Mammary epithelial cell (primary cell): ENCODE measurements at places on chromosomes 2 and 18.

DNA sequence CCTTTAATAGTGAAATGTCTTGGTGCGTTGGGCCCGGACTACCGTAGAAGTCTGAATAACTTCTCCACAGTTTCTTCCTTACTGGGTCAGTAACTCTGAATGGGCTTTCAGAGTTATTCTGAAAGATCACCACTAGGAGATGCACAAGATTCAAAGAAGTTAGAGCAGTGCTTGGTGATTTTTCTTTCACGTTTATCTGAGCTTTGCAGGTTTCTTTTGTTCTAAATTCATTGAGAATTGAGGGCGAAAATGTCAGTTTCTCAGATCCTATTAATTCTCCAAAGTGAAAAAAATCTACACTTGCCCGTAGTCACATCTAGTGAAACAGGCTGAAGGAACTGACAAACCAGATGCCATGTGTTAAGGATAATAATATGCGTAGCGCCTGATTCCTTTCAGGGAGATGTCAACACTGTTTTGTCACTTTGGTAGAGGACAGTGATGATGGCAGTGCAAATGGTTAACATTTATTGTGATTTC, 70.1 kb downstream of the QPCT start:
- peak; percentile 52 for DNase-seq

GRCh38 chr2:110101280-110101844, 14.3 kb downstream of the MALL start:
- DNase-seq: peak; percentile 100

- no peak for DNase-seq
Observed at GRCh38 chr2:71555798-71556454, 102.6 kb downstream of the DYSF start.

GRCh38 chr18:57846258-57846657, 43.1 kb upstream of the ATP8B1 start:
- DNase-seq: peak; percentile 33

GRCh38 chr2:178291703-178292102, 97.4 kb downstream of the OSBPL6 start:
- DNase-seq: no peak

DNA sequence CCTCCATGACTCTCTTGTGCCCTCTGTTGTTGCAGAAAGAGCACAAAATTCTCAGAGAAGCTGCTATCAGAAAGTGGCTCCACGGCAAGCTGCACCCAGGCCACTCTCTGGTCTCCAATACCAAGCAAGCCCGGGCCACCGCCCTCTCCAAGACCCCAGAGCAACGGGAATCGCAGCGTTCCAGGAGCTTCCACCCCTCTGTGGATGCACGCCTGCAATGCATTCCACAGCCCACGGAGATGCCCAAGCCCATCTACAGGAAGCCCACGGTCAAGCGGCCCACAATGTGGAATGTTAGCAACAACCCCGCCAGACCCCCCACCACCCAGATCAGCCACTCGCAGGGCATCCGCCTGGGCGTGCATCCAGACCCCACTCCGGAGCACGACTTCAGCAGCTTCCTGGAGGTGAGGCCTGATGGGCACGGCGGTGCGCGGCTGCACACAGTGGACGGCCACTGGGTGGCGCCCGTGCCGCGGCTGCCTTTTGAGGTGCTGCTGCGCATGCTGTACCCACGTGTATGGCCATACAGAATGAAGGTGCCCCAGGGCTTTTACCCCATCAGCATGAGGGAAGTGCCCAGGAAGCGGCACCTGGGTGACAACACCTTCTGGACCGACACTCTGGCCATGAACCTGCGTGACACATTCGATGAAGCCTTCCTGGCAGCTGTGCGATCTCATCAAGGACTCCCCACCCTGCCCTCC, 6.3 kb downstream of the ANKRD53 start:
- DNase-seq: peak; percentile 48

DNA sequence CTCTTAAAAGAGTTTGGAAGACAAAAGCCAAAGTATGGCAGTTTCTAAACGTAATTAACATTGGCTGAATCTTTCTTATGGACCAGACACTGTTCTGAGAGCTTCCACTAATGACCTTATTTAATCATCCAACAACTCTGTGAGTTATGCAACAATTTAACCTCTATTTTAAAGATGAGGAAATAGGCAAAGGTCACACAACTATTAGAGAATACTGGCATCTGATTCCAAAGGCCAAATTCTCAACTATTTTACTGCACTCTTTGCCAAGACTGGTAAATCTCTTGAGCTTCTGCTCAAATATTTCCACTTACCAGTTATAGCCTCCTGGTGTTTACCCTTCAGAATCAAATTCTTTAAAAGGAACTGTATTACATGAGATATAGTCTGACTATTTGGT, 42.1 kb upstream of the ERMN start:
- no peak for DNase-seq

GRCh38 chr2:104658904-104659591, 194.9 kb upstream of the POU3F3 start:
- DNase-seq: no peak

GRCh38 chr18:9304388-9305070, 30.0 kb upstream of the TWSG1 start:
- DNase-seq: no peak

DNA sequence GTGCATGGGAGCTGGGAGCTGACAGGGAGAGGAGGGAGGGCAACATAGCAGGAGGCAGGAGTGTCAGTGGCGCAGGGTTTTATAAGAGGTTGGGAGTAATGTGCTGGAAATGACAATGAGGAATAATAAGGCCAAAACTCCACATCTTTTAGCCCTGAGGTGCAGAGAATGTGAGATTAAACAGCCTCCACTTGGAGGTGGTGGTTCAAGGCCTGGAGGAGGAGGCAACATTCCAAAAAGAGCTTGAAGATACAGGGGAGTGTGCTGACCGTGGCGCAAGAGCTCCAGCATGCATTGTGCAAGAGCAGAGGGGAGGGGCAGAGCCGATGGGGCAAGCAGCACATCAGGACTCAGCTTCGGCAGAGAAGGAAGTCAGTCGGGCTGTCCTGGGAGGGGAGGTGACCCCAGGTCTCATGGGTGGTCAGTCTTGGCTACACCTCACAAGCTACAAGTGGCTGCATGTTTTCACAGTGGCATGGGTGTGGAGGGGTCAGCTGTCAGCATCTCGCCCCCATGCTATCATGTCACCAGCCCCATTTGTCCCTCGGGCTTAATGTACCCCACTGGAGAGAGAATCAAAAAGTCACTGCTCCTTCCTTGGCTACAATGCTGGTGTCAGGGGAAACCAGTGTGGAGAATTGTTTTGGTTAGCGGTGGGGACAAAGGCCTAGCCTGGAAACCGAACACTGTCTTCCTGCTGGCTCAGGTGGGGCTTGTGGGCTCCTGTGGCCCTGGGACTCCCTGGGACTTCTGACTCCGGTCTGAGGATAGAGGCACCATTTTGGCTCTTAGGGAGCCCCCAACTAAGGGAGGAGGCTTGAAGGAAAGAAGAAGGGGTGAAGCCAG, 208.0 kb downstream of the ZFP36L2 start:
- peak; percentile 52 for DNase-seq

GRCh38 chr18:74013955-74014354, 133.7 kb downstream of the FBXO15 start:
- DNase-seq: peak; percentile 81

DNA sequence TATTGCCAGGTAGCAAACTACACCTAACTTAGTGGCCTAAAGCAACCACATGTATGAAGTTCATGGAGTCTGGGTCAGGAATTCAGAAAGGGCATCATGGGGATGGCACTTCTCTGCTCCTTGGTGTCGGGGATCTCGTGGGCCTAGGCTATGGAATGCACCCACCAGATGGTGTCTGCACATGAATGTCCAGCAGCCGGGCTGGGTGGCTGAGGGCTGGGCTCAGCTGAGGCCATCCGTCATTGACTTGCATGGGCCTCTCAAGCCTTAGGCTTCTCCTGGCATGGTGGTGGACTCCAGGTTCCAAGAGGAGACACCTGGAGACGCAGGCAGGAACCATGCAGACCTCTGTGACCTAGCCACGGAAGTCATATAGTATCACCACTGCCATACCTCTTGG, 26.0 kb upstream of the RPL31 start:
- no peak for DNase-seq

- no peak for DNase-seq
Observed at GRCh38 chr2:37674946-37675345, 3.5 kb upstream of the CDC42EP3 start.

DNA sequence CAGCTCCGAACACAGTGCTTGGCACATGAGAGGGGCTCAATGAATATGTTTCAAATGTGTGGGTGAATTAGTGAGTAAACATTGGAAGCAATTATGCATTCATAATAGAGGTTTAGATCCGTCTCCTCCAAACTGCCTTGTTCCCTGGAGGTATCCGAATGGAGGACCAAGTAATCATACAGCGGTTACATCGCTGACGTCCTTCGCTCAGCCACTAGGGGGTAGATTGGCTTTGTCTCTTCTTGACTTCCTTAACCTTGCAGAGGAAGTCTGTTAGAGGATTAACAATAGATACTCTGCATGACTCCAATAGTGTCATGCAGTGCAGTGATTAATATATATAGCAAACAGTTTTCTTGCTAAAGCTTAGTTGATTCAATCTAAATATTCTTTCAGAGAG, 517.0 kb downstream of the PTPRM start:
- DNase-seq: peak; percentile 46

DNA sequence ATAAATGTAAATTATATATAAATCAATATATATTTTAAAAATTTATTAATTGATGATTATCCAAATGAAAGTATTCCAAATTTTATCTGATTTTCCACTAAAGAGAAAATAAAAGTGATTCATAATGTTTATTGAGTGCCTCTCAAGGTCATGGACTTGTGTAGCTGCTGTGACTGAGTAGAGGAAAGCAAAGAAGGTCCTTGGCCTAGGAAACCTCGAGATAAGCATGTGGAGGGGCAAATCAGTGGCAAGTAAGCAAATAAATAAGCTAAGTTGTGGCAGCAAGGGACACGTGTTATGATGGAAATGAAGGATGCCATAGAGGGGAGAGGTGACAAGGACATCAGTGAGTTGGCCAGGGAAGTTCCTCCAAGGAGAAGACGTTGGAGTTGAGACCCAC, 866.1 kb upstream of the ID2 start:
- no peak for DNase-seq

GRCh38 chr2:68230241-68231060, 21.9 kb downstream of the PPP3R1 start:
- DNase-seq: no peak

GRCh38 chr2:85737481-85737880, 16.3 kb upstream of the ATOH8 start:
- peak; percentile 41 for DNase-seq

DNA sequence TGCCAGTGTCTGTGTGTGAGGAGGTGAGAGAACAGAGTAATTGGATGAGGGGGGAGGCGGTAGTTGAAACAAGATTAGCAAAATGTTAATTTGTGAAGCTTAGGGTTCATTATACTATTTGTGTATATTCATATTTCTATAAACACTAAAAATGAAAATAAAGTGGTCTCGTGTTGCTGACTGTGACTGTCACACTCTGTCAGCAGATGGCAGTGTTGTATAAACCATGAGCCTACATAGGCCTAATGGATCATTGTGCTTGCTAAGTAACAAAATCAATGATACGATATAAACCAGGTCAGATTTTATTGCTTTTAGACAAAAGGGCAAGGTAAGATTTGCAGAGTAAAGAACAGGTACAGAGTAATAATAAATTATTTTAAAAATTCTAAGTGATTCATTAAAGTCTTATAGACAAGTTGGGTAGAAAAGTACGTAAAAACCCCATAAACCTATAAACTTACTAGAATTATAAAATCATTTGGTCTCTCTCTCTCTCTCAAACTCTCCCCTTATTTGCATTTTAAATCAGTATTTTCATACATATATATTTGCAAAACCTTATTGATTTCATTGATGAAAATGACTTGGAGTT, 182.7 kb downstream of the RPIA start:
- peak; percentile 32 for DNase-seq

DNA sequence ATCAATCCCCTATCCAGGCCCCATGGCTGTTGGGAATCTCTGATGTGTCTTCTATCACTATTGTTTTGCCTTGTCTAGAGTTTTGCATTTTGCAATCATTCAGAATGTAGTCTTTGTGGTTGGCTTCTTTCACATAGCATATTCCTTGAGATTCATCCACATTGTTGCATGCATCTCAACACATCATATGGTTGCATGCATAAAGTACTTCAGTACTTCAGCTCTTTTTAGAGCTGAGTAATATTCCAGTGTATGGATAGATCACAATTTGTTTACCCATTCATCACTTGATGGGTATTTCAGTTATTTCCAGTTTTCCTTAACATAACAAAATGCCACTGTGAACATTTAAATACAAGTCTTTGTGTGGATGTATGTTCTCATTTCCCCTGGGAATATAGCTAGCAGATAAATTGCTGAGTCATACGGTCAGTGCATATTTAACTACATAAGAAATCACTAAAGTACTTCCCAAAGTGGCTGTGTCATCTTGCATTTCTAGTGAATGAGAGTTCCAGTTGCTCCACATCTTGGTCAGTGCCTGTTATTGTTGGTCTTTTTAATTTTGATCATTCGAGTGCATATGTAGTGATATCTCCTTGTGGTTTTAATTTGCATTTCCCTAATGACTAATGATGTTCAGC, 138.8 kb downstream of the BCL11A start:
- DNase-seq: peak; percentile 87

GRCh38 chr2:159118859-159119500, 150.5 kb downstream of the TANC1 start:
- no peak for DNase-seq

DNA sequence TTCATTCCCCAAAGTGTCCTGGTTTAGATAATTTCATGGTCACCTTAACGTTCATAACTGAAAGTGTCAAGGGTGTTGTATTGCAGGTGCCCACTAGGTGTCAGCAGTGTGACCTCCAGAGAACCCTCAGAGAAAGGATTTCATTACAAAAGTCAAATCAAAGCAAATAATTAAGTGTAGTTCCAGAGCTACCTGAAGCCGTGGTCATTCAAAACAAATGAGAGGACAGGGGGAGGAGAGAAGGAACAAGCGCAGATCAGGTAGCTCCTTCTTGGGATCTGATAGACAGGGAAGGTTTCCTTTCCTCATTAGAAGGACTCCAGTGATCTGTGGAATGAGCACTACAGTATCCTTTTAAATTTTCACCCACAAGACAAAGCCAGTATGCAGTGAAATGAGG, at the start of gene SLC9A4:
Gene SLC9A4, plus strand, starts transcription at position 207 of the 400 bp plus-strand sequence. CDS start 534 bp downstream, outside the sequence.
- peak; percentile 39 for DNase-seq

DNA sequence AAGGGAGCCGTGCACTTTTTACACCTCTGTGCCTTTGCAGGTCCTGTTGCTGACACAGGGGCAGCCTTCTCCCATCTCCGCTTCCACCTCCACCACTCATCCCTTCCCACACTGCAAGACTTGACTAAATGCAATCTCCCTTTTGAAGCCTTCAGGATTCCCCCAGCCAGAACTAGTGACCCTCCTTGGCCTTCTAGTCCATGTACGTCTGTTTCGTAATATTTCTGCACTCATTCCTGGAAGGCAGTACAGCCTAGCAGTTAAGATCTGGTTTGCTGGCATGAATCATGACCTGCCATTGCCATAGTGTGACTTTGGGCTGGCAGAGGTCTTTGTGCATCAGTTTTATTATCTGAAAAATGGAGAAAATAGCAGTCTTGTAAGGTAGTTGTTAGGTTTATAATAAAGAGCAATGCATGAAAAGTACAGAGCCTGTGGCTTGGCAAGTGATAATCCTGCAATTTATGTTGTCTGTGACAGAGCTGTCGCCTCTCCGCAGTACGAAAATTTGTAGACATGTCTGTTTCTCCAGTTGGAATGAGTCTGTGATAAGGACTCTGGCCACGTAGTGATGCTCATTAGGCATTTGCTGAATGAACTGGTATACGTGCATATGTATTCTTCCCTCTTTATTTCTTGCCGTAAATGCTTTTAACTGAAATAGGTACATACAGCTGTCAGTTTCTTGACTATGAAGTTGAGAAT, 36.7 kb downstream of the NCK2 start:
- DNase-seq: no peak
